Activated naive CD4-positive, alpha-beta T cell treated with Interleukin-2 at 50 U/mL for 16 hours (primary cell): ENCODE measurements at places on chromosomes 1 and 21.

DNA sequence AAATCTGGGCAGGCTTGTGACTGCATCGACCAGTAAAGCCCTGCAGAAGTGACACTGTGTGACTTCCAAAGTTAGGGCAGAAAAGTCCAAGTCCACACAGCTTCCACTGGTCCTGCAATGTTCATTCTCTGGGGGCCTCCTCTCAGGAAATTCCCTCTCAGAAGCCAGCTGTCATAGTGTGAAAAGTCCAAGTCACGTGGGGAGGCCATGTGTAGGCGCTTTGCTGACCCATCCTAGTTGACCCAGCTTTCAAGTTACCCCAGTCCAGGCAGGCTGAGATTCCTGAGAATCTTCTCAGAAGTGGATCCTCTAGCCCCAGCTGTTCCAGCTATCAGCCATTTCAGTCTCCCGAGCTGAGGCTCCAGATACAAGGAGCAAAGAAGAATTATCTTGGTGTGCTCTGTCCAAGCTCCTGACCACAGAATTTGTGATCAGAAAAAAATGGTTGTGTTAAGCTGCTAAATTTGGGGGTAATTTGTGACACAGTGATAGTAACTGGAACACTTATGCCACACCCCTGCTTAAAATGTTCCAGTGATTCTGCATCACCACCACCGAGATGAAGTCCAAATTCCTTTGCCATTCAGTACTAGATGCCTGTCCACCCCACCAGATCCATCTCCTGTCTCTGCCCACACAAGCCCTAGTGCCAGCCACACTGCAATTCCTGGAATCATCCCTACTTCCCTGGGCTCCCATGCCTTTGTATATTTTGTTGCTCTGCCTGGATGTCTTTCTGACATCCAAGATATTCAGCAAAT, 2.5 kb upstream of the STUM start:
- DNase-seq = no peak

DNA sequence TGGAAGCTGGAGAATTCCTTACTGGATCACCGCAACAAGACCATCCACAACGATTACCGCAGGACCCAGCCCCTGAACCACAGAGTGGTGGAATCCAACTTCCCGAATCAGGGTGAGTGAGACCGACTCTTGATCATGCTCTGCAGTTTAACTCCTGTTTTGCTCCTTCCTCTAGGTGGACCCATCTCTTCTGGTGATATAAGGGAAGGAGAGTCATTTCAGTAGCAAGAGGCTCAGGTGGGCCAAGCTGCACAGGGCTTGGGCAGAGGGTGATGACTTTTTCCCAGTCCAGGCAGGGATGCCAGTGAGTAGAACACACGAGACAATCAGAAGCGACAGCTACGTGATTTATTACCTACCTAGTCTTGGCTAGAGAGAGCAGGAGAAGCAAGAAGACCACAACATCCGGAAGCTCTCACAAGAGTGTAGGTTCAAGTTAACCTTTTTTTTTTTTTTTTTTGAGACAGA, 25.2 kb downstream of the CA6 start:
- DNase-seq = peak; percentile 33

DNA sequence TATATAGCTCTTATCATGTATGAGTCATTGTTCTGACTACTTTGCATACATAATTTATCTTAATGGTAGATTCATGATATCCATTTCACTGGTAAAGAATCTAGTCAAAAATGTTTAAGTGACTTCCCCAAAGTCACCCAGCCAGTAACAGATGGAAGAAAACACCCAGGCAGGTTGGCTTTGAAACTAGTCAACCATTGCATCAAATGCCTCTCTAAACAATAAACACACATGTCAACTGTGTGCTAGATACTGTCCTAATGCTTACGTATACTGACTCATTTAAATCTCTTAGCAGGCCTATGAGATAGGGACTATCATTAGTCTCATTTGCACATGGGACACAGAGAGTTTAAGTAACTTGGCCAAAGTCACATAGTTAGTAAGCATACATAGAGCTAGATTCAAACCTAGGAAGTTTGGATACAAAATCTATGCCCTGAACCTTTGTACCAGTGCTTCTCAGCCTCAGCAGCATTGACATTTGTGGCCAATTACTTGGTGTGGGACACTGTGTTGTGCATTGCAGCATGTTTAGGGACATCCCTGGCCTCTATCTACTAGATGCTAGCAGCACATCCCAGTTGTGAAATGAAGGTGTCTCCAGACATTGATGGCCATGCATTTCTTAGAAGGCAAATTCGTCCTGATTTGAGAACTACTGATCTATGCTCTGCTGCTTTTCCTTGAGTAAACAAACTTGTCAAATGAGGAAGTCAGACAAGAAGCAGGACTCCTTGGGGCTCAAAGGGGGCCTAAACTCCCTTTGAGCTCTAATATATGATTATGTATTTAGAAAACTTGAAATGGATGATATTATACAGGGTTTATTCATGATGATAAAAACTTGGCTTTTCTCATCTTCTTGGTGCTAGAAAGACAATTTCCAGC, 316.3 kb downstream of the KCNH1 start:
- DNase-seq = no peak

- DNase-seq = peak; percentile 28
Observed at GRCh38 chr1:37474697-37475379, 458 bp downstream of the ZC3H12A start.

- DNase-seq = no peak
Observed at GRCh38 chr1:162666006-162666645, 33.9 kb downstream of the DDR2 start.

DNA sequence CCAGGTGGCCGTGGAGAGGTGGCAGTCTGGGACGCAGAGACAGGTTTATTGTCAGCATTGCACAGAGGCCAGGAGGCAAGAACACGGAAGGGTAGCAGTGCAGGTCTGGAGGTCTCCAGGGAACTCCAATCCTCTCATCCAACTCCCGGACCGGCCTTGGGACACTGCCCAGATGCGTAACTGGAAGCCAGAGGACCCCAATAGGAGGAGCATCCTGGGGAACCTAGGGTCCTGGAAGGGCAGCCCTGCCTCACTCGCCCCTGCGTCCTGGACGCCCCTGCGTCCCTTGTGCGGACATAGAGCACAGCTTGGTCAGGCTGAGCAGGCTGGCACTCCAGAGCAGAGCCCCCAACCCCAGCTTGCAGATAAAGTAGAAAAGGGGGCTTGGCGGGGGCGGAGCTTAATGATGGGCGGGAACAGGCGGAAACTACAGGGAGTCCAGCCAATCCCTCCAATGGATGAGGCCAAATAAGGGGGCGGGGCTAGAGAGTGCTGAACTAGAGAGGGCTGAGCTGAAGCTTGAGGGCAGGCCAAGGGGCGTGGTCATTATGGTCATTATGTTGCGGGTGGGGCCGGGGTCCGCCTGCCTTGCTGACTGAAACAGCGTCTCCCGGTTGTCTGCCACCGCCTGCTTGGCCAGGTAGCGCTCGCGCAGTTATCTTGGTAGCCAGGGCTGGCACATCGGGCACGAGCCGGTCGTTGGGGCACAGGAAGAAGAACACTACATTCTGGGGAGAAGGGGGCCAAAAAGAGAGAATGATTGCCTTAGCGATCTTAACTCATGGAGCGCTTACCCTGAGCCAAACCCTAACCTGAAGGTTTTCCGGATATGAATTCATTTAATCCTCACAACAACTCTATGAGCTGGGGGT, 3.7 kb upstream of the ARHGEF19 start:
- DNase-seq = peak; percentile 64

DNA sequence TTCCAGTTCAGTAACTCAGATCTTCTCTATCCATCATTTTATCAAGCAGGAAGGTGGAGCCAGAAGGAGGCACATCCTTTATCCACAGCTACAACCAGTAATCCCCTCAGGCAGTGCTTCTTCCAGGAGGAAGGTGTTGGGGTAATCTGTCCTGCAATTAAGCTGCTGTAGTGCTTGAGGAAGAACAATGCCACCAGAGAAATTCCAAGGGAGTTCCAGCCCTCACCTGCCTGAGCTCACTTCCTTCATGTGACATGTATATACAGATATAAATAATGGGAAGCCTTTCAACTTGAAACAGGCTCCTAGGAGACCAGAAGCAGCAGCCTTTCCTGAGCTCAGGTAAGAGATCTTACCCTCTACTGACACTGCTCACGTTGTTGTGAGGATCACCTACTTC, 2.2 kb upstream of the IL20 start:
- no peak for DNase-seq

DNA sequence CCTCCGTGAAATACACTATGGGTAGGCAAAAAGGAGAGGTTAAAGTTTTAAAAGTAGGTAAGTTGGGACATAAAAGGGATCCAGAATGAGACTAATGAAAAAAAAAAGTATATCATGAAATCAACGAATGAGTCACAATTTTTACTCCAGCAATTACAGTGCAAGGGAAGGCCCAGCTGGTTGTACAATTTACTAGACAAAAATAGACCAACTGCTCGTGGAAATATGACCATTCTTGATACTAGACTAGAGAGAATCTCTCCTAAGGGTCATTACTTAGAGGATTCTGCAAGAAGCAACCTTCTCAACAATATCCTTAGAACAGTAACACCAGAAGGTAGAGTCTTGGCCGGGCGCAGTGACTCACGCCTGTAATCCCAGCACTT, 55.1 kb upstream of the EFHD2 start:
- DNase-seq = no peak

GRCh38 chr1:2412395-2412772, at the start of gene PEX10:
PEX10 (minus strand) TSS chr1:2412564; CDS start chr1:2412502, 62 bp downstream.
- DNase-seq = peak; percentile 100

DNA sequence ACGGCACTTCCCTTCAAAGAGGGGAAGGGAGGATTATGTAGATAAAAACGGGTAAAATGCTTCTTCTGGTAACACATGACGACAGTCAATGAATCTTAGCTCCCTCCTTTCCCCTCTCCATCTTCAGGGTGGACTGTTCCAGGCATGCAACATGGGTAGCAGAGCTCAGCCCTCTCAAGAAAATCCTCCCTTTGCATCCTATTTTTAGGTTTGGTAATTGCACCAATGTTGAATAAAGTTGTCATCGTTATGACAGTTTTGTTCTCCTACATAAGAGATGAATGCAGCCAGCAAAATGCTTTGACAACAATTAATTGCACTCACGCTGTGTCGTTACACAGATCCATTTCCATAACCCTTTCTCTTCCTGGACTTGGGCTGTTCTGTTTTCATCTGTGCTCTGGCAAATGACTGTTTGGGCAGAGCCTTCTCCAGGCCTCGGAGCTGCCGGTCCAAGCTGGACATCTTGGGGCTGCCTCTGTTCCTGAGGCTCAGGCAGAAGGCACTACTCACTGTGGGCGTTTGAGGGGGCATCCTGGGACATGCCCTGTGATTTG, 127.6 kb downstream of the CNIH3 start:
- no peak for DNase-seq

DNA sequence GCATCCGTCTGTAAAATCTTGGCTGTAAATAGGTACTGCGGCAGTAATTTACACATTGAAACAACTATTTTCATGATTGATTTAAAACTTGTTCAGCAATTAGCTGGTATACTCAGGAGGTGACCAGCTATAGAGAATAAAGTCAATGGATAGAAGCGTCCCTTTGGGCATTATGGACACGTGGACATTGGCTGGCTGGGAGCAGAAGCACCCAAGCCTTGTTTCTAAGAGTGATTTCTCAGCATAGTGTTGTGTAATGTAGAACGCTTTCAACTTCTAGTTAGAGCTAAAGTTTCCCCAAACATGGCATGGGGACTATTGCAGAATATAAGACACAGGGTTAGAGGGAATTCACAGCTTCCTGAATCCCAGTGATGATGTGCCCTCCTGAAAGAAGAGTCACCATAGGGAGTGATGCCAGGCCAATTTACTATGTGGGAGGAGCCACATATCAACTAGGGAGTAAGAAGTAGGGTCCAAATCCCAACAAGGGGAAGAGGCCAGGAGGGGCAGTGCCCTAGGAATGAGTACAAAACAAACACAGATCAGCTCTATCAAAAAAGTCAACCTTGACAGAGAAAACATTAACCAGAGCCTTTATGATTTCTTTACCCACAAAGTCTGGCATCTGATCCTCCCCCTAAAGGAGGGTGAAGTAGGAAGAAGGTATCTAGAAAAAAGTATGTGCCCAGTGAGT, 92.7 kb downstream of the SUSD4 start:
- DNase-seq = no peak

DNA sequence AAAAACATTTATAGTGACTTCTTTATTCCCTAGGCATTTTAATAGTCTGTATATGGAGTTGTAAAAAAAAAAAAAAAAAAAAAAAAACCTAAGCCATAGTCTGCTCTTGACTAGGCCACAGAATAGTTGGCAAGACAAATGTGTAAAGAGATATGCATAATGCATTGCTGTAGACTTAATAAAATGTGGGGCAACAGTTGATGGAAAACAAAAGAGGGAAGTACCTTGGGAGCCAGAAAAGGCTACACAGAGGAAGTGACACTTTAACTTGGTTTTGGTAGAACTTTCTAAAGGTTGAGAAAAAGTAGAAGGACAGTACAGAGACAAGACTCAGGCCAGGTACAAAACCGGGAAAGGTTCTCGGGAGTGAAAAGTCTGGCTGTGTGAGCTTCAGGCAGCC, 802.9 kb upstream of the ADAMTS5 start:
- no peak for DNase-seq

DNA sequence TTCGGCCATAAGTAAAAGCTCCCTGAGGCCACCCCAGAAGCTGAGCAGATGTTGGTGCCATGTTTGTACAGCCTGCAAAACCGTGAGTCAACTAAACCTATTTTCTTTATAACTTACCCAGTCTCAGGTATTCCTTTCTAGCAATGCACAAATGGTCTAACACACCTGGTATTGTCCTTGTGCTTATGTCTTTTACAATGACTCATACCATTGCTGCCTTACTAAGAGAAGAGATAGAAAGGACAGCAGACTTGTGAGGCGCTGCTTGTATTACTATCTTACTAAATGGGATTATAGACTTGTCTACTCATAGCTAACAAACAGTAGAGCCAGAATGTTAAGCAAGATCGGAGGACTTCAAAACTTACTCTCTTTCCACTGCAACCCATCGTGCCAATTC, 18.5 kb upstream of the CYYR1 start:
- DNase-seq = no peak

DNA sequence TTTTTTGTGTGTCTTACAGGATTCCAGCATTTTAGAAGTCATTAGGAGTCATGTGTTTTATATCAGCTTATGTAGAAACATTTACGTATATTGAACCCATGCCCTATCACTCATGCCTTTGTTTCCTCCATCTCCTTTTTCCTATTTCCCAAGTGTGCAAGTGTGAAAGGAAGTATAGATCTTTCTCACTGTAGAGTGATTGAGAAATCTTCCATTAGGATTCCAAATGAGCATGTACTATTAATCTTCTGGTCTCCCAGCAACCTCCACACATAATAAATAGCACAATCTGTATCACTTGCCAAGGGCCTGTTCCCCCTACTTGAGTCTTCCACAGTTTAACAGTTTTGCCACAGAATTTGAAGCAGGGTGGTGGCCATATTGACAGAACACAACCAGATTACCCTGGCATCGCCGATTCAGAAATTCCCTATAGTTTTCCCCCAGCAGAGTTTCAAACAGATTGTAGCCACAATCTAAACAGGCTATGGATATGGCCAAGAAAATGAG, 1052.8 kb downstream of the TTLL7 start:
- DNase-seq = no peak
